ENCODE measurements at places on chromosomes 12 and 14.

GRCh38 chr14:44163946-44164345, 343.1 kb downstream of the FSCB start:
- DNase-seq: no peak

DNA sequence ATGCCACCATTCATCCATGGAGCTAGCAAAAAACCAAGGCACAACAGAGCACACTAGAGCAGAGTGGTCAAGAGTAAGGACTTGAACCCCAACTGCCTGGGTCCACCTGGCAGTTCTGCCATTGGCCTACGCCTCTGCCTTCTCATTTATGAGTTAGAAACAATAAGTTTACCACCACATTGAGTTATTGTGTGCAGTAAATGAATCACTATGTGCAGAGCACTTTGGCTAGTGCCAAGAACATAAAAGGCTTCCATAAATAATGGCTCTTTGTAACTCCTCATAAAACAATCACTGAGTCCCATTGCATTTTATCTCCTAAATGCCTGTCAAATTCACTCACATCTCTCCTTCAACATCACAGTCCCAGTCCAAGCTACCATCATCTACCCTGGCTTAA, 86.3 kb downstream of the OTX2 start:
- DNase-seq: no peak

DNA sequence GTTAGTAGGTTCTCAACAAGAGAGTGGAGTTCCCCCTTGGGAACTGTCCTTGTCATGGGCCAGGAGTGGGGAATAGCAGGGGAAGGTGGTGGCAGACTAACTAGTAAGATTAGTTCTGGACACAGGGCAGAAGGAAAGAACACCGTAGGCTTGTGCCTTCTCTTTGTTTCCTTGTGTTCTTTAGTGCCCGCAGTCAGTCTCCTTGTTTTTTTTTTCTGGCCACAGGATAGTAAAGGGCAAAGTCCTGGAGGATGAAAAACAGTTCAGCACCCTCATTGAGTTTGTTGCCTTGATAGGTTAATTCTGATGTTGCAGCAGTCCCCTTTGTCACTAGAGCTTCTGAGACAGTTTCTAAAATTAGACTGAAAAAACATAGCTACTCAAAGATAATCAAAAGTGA, 8.4 kb downstream of the PEX5 start:
- DNase-seq: peak; percentile 8

GRCh38 chr14:59918824-59919569, 947 bp upstream of the LRRC9 start:
- DNase-seq: no peak

GRCh38 chr14:55417955-55418354, 6.3 kb upstream of the ATG14 start:
- no peak for DNase-seq

DNA sequence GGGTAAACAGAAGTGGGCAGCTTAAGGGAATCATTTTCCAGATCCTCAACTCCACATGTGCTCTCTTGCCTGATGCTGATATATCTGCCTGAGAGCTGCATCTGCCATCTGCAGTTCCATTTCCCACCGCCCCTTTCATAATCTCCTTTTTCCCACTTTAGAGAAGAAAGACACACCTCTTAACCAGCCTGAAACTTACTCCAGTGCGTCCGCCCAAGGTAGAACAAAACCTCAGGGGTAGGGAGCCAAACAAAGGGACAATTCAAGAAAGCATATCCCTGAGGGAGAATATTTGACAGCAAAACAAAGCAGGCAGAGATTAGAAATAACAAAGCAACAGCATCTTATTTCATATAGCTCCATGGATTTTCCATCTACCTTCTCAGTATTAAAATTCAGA, 4.3 kb downstream of the MDM1 start:
- DNase-seq: no peak
